ENCODE measurements at places on chromosomes 3 and 15.
A peak's percentile ranks its signal among the peaks of the same experiment; 100 is the strongest.

DNA sequence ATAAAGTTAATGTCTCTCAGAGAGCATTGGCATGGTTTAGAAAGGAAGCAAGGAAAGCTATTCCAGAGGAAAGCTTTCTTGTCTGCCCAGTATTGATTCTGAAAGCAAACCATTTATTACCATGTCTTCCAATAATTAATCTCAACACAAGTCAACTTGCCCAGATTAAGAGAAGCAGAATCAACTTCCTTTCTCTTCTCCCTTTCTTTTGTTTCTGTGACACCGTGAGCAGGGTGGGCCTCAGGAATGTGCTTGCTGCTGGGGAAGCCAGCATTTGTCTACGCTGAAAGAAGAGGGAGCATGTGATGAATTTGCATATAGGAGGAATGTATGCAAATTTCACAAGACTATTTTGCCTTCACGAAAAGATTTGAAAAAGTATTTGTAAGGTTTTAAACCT lies 368.6 kb upstream of the ROPN1 start:
- DNase-seq = no peak

DNA sequence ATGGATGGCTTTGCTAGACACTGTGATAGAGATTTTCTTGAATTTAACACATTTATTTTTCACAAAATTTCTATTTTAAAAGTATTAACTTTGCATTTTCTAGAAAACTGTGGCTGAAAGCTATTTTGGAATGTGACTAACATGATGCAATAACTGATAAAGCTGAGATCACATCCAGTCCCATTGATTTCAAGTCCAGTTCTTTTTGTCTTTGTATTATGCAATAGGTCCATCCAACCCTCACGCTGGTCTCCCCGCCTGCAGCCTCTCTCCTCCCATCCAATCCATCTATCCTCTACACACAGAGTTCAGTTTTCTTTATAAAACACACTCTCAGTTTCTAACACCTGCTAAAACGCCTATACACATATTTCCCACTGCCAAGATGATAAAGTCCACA lies 178.8 kb downstream of the CNTN3 start:
- DNase-seq = no peak

- no peak for DNase-seq
These were observed 19.8 kb downstream of the RLBP1 start for GRCh38 chr15:89201465-89202005.

DNA sequence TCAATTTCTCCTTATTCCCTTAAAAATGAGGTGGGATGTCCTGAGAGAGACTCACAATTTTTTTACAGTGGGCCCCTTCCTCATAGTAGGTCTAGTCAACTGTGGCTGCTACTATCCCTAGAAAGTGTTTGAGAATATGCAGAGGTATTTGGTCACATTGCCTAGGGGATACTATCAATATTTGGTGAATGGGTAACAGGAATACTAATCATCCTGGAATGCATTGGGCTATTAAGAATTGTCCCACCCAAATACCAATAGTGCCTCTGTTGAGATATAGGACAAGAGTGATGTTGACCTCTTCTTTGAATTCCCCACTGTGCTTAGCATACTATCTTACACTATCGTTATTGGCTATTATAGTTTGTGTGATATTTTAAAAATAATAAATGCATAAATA lies 389.4 kb downstream of the DIPK2A start:
- DNase-seq = no peak

DNA sequence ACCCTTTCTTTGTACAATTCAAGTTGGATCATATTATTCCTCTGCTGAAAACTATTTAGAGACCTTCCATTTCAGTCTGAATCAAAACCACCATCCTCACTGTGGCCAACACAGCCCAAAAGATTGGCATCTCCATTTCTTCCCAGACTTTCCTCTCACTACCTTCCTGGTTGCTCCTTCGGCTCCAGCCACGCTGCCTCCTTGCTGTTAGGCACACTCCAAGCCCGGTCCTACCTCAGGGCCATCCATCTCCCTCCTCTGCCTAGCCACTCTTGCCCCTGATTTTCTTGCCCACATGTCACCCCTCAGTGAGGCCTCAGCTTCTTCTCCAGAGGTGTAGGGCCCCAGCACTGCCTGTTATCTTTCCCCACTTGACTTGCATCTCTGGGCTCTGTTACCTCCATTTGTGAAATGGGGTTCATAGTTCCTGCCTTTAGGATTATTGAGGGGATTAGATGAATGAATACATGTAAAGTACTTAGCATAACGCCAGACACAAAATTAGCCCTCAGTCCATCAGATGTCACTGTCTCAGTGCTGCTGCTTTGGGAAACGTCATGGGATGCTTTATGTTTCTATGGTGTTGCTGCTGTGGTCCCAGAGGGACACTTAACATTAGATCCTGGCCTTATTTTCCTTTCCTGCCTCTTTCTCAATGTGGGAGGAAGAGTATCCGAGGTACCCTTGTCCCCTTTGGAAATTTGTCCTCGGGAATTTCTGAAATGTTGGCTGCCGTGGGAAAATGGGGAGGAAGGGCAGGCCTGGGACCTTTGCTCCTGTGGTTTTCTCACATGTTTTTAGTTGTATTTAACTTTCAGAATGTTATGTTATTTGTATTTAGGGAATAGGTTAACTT lies 31.3 kb downstream of the SNRK start:
- no peak for DNase-seq

DNA sequence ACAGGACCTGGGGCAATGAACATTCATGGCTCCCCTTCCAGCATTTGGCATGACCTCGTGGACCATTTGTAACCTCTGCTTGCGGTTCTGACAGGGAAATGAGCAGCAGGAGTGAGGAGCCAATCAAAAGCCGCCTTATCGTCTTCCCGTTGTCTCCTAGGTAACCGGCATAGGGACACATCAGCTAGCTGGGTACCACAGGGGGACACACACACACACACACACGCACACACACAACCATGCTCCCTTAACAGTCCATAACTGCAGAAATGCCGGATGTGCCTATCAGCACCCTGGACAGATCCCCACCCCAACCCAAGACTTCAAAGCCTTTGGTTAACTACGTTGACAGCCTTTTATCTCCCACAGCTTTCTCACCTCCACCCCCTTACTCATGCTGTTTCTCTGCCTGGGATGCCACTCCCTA lies 53.4 kb upstream of the CCDC174 start:
- no peak for DNase-seq

GRCh38 chr3:9881441-9881840 lies 1.4 kb upstream of the CIDEC start:
- DNase-seq = no peak

GRCh38 chr3:69738859-69739203 lies 433 bp upstream of the MITF start:
- no peak for DNase-seq

DNA sequence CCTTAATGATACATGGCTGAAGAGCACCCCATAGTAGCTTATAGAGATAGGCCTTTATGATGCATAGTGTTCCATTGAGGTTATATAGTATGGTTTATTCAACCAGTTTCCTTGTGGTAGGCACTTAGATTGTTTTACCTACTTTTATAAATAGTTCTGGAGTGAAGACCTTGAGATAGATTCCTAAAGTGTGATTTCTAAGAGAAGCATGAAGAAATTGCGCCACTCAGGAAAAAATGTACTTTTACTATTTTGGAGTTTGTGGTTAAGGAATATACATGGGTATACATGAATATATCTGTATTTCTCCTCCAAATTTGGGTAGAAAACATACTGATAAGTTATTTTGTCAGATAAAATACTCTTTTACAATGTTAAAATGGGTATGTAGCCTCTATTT lies 70.5 kb downstream of the CHD2 start:
- no peak for DNase-seq

DNA sequence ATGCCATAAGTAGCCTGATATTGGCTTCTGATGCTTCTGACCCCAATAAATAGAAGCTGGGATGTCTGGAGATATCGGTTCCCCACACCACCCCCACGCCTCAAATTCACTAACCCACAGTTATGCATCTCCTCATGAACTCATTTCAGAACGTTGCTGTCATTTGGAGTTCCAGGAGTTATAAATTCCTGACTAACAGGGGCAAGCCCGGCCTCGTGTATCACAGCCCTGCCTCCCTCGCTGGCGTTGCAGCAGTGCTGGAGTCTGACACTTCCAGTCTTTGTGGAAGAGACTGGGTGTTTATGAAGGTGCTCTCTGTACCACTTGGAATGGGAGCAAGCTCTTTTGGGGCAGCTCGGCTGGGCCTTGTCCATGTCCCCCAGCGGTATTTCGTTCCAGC lies 101.0 kb downstream of the ANP32A start:
- no peak for DNase-seq

DNA sequence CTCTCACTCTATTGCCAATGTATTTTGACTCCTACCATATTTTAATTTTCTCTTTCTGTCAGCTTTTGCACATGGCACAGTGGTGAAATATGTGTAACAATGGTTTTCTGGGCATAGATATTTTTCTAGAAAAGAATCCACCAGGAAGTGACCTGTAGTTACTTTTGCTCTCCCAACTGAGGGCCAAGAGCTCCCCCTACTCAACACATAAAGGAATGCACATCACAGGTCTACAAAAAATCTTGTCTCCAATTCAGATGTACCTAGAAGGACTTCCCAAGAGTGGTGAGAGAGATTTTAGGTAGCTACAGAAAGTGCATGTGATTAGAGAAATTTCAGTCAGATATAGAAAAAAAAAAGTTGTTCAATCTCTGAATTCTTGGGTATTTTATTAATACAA lies 15.6 kb downstream of the CPA3 start:
- no peak for DNase-seq

DNA sequence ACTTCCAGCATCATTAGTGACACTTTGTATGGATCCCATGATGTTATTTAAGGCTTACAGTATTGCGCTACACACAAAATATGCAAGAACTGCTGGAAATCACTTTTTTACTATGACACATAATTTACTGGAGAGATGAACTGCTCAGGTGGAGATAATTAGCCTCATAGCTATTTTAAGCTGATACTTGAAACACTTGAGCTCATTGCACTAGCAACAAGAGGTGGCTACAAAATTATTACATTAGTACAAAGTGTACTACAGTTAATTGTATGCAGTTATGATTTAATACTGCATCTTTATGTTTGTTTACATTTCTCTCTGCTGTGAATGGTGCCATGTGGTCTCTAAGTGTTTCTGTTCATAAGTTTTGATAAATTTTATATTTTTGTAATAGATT lies 6.5 kb upstream of the LZTFL1 start:
- DNase-seq = no peak

- peak; percentile 33 for DNase-seq
These were observed 91.3 kb upstream of the SLC25A36 start for GRCh38 chr3:140850210-140850955.

DNA sequence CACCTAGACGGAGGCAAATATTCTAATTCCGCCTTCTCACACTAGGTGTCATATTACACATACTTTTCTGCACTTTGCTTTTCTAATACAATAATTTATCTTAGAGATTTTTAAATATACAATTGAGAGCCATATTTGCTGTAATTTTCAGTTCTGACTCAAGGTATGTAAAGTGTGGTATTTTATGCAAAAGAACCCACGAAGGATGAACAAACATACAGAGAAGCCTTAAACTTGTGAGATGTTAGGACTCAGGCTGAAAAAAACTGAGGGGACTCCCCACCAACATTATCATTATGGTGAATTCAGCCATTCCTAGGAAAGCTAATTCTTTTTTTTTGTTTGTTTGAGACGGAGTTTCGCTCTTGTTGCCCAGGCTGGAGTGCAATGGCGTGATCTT lies 9.6 kb downstream of the ZBTB11 start:
- DNase-seq = no peak

GRCh38 chr15:94324835-94325767 lies 93.7 kb downstream of the MCTP2 start:
- no peak for DNase-seq

- no peak for DNase-seq
These were observed 98.3 kb upstream of the SELENOK start for GRCh38 chr3:53989946-53990345.

GRCh38 chr3:36677331-36678007 lies 86.9 kb downstream of the DCLK3 start:
- no peak for DNase-seq

- DNase-seq = no peak
These were observed 21.7 kb downstream of the AQP9 start for GRCh38 chr15:58159827-58160386.

DNA sequence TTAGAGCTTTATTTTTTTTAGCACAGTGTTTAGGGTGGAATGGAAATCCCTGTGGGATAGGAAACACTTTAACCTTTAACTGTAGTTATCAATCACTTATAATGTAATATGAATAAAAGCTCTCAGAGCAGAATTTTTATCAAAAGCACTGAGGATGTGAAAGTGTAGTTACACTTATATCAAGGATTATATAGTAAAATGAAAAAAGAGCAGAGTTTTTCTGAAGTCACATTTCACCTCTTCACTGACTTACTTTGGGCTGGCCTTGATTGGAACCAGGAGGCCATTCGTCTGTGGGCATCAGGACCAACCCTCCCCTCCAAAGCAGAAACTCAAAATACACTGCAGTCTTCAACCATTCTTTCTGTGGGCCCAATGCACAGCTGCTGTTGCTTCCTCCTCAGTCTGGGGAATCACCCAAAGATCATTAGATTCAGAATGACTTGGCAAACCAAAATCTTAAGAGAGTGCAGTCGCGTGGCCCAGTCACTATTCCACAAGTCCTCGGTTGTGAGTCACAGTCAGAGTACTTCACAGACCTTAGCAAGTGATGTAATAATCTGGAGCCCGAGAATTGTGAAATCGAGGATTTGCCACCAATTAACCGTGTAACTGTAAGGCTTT lies 132.6 kb upstream of the COL8A1 start:
- no peak for DNase-seq

- no peak for DNase-seq
These were observed 91.5 kb upstream of the RBMS3 start for GRCh38 chr3:29189328-29189727.

DNA sequence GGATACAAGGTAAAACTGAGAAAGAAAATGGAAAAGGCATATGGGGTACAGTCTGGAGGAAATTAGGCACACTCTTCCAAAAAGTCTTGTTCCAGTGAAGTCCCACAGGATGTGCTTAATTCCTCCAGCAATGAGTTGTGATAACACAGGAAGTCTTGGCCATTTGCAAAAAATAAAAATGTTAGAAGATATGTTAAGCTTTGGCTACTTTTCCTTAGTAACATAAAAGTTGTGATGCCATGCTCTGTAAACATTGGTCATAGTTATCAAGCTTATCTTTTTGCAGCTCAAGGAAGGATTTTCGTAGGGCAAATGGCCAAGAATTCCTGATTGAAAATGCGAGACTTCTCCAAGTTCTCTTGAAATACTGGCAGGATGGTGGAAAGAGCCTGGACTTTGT lies 26.4 kb downstream of the LNP1 start:
- DNase-seq = no peak

GRCh38 chr15:58019503-58020376 lies 45.8 kb downstream of the ALDH1A2 start:
- peak; percentile 39 for DNase-seq

GRCh38 chr3:111829023-111829422 lies 30.0 kb upstream of the PHLDB2 start:
- DNase-seq = no peak

DNA sequence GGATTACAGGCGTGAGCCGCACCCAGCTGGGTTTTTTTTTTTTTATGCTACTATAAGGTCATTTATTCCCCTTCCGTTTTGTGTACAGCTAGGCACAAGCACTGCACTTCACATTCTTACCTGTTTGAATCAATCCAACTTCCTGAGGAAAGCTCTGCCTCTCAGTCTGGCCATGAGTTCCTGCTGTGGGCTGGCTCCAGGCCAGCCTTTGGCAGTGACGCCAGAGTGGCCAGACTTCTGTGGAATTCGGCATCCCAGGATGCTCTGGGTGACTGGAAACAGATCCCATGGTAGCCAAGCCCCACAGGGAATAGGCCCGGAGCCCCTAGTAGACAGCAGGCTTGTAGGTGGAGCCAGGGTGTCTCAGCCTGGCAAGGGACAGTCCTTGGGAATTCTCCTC lies 21.5 kb upstream of the TIMP4 start:
- DNase-seq = no peak

Measured in SW 1271 (cell line).